ENCODE measurements at places on chromosomes 3 and 15. TPM values are rescaled to one million over a fixed set of nuclear protein-coding genes. Genes with fewer than 3 reads are reported as not detected.
A peak's percentile ranks its signal among the peaks of the same experiment; 100 is the strongest.

DNA sequence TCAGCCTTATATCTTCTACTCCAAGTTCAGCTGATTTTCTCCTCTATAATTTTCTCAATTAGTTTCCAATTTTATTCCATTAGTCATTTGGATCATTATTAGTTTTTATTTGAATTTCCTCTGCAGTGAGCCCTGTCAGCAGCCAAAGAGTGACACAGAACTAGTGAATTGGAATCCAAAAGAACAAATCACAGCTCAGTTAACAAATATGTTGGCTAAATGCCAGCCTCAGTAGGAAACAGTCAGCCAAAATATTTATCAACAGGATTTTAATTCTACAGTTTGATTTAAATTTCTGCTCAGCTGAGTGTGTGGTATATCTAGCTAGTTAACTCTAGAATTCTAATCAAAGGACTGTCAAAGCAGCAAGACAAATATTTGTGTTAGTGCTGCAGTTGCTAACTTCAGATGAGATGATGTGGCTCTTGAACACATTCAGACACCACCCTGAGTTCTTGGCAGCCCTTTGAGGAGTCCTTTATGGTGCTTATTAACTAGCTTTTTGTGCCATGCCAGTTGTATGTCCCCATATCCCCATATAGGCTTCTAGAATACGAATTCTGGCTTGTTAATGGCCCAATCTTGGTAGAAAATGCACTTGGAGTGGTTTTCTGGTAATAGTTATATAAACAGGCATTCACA lies 194.5 kb downstream of the CPNE4 start:
- no peak for DNase-seq

DNA sequence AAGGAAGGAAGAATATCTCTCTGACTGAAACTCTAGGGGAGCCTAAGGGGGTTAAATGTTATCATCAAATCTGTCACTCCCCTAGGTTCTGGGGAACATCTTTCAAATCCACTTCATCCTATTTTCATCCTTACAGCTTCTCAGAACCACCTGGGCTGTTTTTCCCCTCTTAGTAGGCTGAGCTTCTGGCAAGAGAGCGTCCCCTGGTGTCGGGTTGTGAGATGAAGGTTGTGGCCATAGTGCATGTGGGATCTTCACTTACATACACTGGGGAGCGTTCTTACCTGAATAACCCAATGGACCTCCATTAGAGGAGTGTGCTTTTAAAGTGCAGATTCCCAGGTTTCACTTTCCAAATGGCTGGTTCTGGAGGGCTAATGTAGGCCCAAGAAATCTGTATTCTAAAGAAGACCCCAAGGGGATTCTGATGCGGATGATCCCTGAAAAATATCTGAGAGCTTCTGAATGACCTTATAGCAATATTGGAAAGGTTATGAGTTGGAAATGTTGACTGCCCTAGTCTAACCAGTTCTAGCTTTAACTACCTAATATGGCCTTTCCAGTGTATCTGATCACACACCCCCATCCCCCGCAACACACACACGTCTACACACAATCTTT lies 663.7 kb downstream of the AGBL1 start:
- DNase-seq, result peak; percentile 54

GRCh38 chr15:33243869-33244268 lies 49.4 kb upstream of the FMN1 start:
- no peak for DNase-seq

GRCh38 chr15:62641825-62642224 lies 400.7 kb upstream of the TPM1 start:
- no peak for DNase-seq

DNA sequence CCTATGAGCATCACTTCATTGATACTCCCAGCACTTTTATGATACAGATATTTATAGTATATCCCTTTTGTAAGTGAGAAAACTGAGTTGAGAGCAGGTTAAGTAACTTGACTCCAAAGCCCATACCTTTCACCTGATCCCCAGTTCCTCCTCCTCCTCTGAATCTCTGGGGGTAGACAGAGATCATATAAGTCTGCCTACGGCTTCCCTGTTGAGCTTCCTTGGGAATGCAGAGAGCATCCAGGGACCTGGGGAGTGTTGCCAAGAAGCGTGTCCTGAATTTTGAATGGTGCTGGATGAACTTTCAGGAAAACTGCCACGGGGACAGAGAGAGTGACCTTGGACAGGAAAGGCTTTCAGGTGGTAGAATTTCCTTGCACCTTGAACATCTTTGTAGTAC lies 268.5 kb downstream of the LRTM1 start:
- no peak for DNase-seq

DNA sequence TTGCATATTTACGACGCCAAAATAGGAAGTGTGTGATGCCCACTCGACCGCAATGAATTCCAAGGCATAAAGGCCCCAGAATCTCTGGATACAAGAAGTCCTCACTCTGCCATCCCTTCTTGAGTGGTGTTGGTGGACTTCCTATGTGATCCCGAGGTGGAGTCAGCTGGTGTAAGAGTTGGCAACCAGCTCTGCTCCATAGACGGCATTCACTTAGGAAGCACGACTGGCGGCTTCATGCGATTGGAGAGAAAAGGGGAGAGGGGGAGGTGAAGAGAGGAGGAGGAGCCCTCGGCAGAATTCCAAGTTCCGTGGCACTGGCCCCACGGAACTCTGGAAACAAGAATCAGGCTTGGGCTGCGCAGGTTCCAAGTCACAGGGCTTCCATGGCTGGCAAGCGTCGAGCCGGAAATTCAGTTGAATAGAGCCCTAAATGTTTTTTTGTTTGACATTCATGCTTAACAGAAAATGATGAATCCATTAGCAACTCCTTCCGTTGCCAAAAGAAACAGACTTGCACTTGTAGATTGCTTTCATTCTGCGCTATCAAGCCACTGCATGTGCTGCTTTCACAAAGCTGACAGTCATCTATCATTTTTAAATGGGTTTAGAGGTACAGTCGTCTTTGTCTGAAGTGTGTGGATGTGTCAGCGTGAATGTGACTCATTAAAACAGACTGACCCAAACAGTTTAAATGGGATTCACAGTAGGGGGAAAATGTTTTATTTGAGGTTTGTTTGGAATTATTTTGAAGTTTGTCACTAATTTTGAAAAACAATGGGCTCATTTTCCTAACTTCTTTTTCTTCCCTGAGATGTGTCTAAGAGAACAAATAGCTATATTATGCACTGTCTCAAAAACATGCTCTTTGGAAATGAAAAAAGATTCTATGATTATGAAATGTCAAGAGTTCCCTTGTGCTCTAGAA lies 428.3 kb upstream of the ATP11B start:
- no peak for DNase-seq

DNA sequence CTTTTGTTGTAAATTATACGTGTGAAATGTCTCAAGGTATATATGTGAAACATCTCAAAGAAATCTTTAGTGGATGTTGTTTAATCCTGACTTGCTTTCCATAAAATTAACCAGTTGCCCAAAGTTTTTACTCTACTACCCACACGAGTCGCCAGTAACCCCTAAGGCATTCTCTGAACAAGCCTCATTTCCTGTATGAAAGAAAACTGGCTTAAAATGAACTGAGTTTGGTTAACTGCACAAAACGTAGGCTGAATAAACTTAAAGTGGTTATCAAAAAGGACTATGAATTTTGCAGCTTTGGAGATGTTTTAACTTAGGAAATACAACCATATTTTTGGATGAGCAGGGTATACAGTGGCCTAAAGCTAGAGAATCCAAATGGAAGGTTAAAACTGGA lies 2.7 kb upstream of the APPL1 start:
- DNase-seq, result no peak

GRCh38 chr3:128195802-128196201 lies 42.5 kb downstream of the EEFSEC start:
- no peak for DNase-seq

The SLC7A14 gene
- not detected for total RNA-seq

The MASP1 gene
- total RNA-seq, result not detected
